Stimulated activated CD4-positive, alpha-beta T cell treated with anti-CD3 and anti-CD28 coated beads, Interleukin-2, amount 100 ng/mL, for 24 hours (primary cell): ENCODE measurements at places on chromosomes 1 and 21.

- no peak for DNase-seq
These were observed 242.4 kb upstream of the RAB4A start for GRCh38 chr1:229028544-229028943.

GRCh38 chr1:79815115-79815514, 808.6 kb upstream of the ADGRL4 start:
- no peak for DNase-seq

DNA sequence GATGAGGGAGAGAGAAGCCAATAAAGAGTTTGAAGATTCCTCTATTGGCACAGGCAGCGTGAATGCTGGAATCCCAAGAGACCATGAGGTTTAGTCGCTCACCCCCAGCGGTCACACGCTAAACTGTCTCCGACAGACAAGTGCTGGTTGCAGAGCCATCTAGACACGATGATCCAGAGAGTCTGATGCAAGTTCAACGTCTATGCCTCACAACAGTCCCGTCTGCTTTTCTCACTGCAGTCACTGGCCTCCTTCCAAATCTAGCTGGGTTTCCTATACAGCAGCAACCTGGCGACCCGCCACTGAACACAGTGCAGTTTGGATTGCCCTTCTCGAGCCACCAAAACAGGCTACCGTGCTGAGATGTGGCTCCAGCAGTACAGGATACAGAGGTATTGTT, 98.6 kb upstream of the KRTAP19-8 start:
- no peak for DNase-seq

- no peak for DNase-seq
These were observed 35.4 kb downstream of the VANGL1 start for GRCh38 chr1:115677182-115677555.

DNA sequence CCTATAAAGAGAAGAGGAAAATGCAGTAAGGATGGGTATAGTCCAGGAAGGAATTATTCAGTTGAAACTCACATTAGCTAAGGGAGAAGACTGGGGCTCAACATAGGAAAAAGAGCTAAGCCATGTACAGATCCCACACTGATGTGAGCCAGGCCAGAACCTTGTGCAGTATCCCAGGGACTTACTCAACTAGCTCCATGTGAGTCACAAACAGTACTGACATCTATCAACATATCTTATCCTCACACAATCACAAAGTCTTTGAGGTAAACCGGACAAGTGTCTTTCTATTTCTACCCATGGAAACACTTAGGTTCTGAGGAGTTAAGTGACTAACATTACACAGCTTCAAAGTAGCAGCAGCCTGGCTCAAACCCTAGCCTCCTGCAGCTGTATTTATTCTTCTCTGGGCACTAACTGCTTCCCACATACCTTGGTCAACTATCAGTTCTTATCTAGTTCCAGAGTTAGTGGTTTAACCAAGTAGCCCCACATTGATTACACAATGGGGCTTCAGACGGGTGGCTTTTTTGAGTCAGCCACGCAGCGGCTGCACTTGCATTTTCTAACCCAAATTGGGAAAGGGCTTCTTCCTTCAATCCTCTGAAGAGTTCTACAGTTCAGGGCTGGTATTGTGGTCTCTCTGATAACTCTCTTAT, 9.5 kb downstream of the CD5L start:
- no peak for DNase-seq

- no peak for DNase-seq
These were observed 13.5 kb downstream of the TNFSF4 start for GRCh38 chr1:173193639-173194038.

DNA sequence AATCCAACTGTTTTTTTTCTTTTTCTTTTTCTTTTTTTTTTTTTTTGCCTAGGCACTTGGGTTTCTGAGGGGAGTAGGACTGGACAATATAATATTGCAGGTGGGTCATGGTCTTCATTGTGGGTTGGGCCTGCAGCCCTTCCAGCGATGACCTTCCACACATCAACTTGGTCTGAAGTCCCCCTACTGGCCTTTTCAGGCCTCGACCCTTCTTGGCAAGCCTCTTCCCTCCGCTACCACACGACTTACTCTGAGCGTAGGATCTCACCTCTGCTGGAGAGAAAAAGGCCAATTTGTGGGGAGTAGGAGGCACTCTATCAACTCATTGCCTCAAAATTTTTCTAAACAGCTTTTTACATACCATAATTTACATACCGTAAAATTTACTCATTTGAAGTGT, 51.1 kb upstream of the GRIK3 start:
- no peak for DNase-seq

DNA sequence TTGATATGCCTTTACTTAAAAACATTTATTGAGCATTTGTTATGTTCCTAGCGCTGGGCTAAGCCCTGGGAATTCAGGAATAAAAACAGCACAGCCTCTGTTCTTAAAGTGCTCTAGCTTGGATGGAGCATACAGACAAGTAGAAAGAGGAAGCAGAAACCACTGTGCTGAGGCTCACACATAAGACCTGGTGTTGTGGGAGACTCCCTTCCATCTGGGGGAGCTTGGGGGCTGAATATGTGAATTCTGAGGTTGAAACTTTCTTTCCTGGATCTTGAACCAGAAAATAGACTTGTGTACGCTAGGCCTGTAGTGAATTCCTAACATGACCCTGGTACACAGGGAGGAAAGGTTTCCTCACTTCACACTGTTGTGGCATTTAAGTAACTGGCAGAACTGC, 209.9 kb downstream of the ZNF326 start:
- no peak for DNase-seq
